AG10803 (cell line): ENCODE measurements at places on chromosomes 3 and 15.

DNA sequence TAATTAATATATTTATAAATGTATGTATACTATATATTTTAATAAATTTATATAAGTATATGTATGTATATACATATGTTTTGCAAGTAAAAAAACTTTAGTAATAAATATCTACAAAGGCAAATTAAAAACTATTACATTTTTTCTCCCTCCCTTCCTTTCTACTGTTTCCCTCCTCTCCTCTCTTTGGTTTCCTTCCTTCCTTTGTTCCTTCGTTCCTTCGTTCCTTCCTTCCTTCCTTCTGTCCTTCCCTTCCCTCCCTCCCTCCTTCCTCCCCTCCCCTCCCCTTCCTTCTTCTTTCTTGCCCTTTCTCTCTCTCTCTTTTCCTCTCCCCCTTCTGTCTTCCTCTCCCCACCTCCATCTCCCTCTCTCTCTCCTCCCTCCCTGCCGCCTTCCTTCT lies 423.6 kb downstream of the LPP start:
- no peak for DNase-seq

- no peak for DNase-seq
These were observed 6.7 kb upstream of the ALCAM start for GRCh38 chr3:105360003-105360402.

DNA sequence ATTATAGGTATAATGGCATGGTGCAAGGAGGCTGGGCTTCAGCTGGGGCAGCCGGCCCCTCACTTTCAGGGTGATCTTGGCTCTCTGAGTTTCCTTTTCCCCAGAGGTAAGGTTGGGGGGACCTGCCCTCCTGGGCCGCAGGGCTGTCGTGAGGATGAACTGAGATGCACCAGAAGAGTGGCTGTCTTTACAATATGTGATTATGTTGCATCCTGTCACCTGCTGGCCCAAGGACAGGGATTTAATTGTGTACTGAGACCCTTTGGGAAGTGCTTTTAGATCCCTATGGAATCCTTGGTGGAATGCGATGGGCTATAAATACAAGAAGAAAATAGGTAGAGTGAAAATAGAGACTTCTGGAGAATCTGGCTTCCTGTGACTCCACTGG lies 22.1 kb downstream of the ANAPC13 start:
- no peak for DNase-seq

GRCh38 chr15:69119001-69119400 lies 41.4 kb upstream of the GLCE start:
- DNase-seq = no peak

DNA sequence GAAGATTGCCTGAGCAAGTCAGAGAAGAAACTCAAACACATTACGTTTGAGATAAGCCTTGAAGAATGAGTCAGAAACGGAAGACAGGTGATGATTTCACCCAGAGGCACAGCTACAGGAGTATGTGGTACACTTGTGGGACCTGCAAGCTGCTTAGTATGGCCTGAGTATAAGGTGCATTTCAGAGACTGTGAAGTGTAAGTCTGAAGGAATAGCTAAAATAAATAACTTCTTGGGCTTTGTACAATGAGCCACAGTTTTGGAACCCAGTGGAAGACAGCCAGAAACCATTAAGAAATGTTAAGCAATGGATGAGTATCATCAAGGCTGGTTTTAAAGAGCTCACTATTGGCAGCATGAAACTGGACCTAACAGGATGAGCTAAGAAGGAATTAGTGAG lies 826.2 kb downstream of the ROBO1 start:
- peak; percentile 93 for DNase-seq

GRCh38 chr15:69031013-69032001 lies 16.8 kb downstream of the NOX5 start:
- peak; percentile 25 for DNase-seq

- peak; percentile 21 for DNase-seq
These were observed 47.3 kb downstream of the EIF3J start for GRCh38 chr15:44584162-44584749.

DNA sequence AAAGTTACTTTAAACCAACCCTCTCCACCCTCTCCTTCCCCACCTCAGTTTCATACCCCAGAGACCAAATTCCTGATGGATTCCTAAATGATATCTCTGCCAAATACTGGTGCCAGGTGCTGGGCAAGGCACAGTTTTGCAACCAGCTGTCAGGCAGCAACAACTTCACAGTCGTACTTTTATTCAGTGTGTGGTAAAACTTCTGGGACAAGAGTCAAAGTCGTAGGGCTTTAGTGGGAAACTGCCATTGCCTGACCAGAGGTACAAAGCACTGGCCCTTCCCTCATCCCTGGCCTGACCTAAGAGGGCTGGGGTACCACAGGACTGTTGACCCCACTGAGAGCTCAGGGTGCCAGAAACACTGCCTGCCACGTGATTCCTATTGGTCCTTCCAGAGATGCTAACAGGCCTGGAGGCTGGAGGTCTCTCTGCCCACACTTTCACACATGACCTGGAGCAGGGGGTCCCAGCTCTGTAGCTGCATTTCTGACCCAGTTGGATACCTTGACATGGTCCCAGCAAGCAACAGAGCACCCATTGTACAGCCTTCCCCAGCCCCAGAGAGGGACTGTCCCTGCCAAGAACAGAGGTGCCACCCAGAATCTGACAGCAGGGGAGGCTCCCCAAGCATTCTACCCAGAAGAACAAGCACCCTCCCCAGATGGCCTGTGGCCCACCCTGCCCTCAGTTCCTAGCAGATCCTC lies 59.9 kb downstream of the LIPC start:
- DNase-seq = no peak

- DNase-seq = no peak
These were observed 21.7 kb downstream of the GPR160 start for GRCh38 chr3:170059447-170059846.

DNA sequence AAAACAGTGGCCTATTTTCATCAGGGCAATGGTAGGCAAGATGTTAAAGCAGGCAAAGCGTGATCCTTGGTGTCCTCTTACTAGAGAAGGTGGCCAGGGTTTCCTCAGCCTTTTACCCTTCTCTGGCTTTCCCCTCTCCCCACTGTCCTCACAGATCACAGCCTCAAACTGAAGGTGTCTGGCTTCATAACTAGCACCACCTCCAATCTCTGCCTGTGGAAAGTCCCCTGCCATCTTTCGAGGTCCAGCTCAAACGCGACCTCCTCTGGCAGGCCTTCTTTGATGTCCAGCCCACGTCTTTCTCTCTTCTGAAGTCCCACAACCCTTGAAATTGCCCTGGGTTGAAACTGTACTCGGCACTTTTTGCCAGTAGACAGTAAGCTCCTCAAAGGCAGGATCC lies 35.9 kb downstream of the CYP19A1 start:
- DNase-seq = no peak

DNA sequence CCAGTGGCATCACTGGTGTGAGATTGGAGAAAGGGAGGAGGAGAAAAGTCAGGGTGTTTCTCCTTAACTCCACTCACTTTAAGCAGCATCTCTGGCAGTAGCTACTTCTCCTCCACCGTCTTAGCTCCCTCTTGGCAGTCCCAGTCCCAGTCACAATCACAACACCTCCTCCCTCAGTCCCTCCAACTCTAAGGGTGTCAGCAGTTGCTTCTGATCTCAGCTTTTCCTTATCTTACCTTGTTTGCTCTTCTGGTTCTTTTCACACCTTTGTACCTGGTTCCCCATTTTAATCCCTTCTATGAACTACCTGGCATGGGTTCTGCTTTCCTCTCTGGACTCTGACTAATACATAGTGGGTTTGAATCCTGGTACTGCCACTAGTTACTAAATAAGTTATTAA lies 188.3 kb upstream of the CTDSPL start:
- DNase-seq = no peak

DNA sequence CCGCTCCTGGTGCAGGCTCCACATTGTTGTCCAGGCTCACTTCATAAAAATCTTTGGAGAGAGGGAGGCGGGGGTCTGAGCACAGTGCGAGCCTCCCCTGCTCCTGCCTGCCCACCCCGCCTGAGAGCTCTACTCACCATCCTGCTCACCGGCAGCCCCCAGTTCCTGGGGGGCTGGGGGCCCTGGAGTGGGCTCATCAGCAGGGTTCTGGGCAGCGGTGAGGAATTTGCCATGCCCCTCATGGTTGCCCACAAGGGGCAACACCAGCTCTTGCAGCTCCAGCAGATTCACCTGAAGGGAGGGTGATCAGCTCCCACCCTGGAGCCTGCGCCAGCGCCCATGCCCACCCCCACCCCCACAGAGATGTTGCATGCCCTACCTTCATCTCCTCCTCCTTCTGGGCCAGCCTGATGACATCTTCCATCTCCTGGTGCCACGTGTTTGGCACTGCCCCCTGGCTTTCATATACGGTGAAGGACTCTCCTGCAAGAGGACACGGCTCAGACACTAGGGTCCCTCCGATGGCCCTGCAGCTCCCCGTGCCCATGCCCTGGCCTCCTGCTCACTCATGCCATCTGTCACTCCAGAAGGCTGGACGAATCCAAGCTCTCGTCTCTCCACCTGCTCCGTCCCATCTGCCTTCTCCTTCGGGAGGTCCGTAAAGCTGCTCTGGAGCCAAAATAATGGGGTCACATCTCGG lies 162.1 kb downstream of the TBC1D2B start:
- no peak for DNase-seq

- DNase-seq = no peak
These were observed 23.1 kb downstream of the FGD5 start for GRCh38 chr3:14841836-14842235.

DNA sequence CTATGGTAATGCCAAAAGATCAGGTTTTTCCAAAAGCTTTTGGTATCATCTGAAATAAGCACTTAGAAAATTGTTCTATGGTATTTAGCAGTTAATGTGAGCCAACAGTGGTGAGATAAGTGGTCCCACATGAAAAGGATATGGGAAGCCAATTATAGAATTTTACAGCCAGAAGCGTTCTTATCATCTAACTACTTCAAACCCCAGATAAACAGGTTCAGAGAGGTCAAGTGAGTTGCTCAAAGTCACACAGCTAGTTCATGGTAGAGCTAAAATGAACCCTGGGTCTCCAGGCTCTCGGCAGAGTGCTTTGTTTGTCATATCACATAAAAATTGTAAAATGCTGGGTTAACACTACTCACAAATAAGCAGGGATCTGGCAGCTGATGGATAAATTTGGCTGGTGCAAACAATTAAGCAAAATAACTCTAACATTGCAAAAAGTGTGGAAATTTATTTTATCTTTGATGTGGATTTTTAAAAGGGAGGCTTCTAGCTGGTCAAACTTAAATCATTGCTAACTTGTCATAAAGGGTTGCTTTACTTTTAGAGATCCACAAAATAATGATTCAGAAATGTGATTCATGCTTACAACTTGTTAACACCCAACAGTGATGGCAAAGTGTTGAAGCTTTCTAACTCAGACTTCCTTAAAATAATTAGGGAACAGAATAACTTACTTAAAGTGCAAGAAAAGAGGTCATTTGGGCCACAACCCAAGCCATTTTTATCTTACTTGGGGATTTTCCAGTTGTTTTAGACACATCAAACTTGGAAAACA lies 202.8 kb upstream of the TBC1D5 start:
- no peak for DNase-seq

GRCh38 chr3:190384309-190384756 lies 3.6 kb upstream of the CLDN16 start:
- peak; percentile 42 for DNase-seq

GRCh38 chr3:59245859-59246501 lies 196.2 kb upstream of the CFAP20DC start:
- DNase-seq = peak; percentile 29

DNA sequence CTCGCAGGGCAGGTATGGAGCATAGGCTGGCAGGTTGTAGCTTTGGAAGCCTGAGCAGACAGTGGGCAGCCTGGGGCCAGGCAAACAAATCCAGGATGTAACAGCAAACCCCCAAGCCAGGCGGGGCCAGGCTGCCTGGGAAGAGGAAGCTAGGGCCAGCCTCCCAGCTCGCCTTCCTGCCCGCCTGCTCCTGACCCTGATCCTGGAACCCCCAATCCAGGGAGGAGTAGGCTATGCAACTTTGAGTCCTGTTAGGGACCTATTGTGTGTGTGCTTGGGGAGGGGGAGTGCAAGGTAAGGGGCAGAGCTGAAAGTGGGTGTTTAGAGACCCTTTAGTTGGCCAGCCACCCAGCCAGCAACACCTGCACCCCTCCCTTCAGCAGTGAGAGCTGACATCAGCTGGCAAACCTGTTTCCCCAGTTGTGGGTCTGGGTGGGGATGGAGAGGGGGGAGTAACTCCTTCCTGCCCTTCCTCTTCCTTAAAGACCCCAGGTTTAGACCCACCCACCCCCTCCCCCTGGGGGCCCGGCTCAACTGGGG lies 2.5 kb downstream of the NBEAL2 start:
- no peak for DNase-seq

- no peak for DNase-seq
These were observed 444.2 kb downstream of the SQOR start for GRCh38 chr15:46079046-46079445.

- no peak for DNase-seq
These were observed 269.7 kb upstream of the LYSMD4 start for GRCh38 chr15:100002787-100003536.

GRCh38 chr3:191624299-191624698 lies 163.3 kb downstream of the PYDC2 start:
- DNase-seq = no peak

GRCh38 chr3:135867911-135868310 lies 97.6 kb upstream of the PPP2R3A start:
- DNase-seq = no peak

DNA sequence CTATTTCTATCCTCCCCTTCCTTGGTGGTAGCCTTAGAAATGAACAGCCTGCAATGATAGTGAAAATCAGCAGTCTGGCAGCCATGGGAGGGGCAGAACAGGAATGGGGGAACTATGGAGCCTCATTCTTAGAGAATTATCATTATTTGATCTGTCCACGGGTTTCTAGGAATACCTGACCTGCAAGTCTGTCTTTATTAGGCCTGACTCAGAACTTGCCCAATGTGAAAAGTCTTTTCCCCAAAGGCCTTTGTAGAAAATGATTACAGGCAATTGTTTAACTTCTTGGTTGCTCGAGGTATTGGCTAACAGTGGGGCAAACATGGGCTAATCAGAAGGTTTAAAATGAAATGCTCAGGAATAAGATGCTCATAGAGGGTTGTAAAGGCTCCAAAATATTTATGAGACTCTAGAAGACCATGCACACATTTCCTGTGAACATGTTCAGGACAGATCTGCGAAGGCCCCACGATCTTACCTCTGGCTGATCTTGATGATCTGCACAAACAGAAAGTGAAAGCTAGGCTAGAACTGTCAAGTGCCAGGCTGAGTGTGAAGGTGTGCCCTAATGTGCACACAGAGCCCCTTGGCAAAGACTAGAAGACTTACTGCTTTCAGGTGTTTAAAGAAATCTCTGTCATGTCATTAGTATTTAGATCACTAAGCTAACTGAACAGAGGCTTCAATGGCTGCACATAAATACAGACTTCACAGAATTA lies 39.6 kb upstream of the LAMP3 start:
- DNase-seq = no peak

GRCh38 chr15:83012636-83013035 lies 1.2 kb upstream of the C15orf40 start:
- DNase-seq = no peak
